ENCODE measurements at places on chromosomes 1 and 21.

DNA sequence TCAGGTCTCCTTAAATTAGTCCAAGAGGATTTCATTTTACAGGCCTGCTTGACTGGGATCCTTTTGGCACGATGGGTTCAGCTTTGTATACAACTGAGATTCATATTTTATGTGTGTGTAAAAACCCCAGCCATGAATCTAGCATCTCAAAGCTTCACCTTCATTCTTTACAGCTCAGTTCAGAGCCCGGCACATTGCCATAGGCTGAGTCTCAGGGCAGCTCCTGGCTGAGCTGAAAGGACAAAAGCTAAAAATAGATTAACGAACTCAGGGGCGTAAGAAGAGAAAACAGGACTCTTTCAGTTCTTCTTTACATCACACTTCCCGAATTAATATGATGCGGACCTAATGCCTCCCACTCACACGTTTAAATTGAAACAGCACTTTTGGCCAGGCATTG, 262.8 kb upstream of the PBX1 start:
- DNase-seq: no peak

- no peak for DNase-seq
Measured at GRCh38 chr1:43207229-43207853, 35.2 kb downstream of the CFAP57 start.

DNA sequence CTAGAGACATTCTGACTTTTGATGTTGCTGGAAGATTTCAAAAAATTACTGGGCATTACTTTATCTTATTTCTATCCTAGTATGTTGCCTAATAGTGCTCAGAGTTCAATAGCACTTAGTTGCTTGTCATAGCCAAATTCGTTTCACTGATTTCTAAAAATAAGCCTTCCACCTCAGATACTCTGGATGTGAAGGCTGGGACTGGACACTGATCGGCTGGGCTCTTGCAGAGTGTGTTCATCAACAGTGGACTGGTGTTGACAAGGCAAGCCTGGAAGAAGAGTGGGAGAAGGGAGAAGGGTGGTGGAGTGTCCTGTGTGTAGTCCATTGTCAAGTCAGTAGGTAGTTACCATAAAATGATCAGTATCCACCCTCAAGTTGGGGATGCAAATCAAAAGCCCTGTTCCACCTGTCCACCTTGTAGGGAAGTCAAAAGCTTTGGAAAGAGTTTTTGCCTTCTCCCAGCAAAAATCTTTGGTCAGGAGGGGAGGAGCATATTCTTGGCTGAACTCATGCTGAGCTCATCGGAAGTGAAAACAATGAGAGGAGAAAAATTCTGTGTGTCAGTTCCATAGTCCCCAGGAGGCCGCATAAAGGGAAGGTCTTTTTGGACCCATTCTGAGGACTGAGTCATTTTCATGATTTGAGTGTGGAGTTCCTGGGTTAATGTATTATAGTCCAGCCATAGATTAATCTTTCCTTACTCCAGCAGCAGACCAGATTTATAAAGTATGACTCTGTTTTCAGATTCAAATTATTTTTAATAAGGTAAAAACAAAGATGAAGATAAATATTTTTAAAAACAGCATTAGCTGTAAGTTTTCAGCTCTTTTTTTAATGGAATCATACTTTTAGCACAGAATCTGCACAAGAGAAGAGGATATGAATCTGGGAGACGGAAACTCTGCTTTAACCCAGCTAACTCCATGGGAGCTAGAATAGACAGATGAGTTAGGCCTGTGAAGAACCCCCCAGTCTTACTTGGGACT, 99.5 kb upstream of the BMP8A start:
- DNase-seq: no peak

GRCh38 chr1:38133304-38133703, 86.7 kb upstream of the POU3F1 start:
- DNase-seq: no peak

GRCh38 chr1:67561704-67562113, 123.3 kb upstream of the GADD45A start:
- peak; percentile 15 for DNase-seq

- no peak for DNase-seq
Measured at GRCh38 chr1:181179987-181180365, 91.5 kb downstream of the IER5 start.

DNA sequence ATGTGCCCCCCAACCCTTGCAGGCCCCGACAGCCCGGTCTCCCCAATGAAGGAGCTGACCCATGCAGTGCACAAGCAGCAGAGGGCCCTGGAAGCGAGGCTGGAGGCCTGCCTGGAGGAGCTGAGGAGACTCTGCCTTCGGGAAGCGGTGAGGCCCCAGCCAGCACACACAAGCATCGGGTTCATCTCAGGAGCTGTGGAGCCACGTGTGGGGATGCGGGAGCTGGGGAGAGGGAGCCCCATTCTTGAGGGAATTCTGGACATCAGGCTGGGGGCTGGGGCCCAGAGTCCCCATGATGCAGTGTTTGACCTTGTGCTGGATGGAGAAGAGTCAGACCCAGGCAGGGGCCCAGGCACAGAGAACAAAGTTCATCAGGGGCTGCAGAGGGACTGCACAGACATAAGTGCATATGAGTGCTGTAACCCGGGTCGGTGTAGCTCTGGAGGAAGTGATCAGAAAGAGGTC, 4.8 kb downstream of the INAVA start:
- no peak for DNase-seq

GRCh38 chr1:48266576-48266975, 44.1 kb downstream of the SLC5A9 start:
- no peak for DNase-seq

DNA sequence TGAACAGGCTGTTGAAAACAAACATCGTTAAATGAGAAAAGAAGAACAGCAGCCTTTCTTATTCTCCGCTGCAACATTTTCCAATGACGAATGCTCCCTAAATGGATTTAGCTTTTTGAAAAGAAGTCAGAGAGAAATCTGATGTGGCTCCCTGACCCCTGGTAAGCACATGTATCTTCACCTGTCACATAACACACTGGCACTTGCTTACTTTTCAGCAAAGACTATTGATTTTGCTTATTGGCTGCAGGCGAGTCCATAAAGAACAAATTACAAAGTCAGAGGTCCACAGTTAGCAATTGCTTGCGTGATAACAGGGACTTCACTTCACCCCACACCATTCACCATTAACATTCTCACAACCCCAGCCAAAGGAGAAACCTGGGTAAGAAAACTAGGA, 362.8 kb downstream of the GPATCH2 start:
- no peak for DNase-seq

GRCh38 chr1:150561974-150562445, 12.8 kb downstream of the ADAMTSL4 start:
- DNase-seq: peak; percentile 72

DNA sequence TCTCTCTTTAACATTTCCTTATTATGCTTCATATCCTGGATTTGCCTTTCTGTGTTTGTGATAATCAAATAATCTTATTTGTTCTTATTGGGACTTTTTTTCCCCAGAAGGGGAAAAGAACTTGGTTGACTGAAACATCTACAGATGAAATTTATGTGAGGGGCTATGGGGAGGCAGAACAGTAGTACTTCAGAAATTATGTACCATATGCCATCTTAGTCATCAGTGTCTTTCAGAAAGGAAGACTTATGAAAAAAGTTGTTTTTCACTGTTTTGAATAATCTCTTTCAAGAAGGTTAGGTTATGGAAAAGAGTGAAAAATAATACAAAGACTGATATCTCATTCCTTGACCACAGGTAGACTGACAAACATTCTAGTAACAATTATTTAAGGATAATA, 30.2 kb upstream of the TRAF5 start:
- DNase-seq: no peak

DNA sequence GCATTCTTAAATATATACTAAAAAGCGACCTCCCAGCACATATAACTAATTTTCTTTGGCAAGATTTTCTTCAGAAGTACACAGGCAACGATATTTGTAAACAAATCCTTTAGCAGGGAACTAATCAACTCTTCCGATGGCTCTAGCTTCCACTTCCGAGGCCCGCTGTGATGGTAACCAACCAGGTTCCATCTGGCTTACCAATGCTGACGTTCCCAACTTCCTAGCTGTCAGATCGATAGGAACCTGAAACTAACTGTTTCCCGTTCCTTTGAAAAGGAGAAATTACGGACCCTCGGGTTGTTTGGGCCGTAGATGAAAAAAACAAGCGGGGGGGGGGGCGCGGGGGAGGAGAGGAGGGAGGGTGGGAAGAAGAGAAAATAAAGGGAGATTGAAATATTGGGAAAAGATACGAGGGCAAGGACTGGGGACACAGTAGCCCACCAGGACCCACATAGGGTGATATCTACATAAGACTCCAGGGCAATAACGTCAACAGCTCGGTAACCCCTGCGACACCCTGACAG, 513 bp downstream of the GTF2B start:
- DNase-seq: no peak

DNA sequence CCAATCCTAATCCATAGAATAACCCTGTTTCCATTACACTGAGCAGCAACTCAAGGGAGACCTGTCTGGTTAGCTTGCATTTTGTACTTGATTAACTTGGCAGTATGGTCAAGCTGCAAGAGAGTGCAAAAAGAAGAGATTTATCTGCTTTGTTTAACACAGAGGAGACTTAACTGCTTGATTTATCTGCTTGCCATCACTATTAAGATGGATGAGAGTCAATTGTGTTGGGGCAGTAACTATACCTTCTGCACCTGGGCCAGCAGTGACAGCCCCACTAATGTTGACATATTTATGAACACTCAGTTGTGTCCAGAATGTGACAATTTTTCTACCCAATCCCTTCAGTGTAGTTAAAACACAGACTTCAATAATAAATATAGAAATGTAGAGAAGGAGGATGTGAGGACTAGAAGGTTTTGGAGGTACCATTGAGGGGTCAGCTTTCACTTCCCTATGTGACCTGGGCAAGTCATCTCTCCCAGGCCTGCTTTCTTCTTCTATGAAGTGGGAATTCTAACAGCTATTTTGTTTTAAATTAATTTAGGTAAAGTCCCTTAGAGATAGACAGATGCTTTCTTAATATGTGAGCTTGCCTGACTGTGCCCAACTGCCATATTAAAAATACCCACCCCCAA, 159.1 kb upstream of the KCNK2 start:
- DNase-seq: no peak

- DNase-seq: no peak
Measured at GRCh38 chr1:160558660-160559380, 20.5 kb downstream of the CD84 start.

- DNase-seq: no peak
Measured at GRCh38 chr1:202248861-202249260, 55.3 kb downstream of the LGR6 start.

DNA sequence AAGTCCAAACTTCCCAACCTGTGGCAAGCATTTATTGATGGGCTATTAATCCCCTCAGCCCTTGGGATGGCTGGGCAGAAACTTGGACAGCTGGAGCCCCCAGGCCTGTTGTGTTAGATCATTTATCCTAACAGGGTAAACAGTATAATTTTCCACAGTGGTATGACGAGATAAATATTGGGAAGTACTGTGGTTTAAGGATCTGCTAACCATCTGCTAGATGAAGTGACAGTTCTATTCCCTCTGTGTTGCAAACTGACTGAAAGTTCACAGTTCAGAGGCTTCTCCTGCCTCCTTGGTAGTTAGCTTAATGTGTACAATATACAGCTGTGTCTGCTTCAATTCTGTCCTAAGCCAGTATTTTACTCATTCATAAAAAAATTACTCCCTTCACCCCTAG, 127.5 kb upstream of the CHODL start:
- no peak for DNase-seq

DNA sequence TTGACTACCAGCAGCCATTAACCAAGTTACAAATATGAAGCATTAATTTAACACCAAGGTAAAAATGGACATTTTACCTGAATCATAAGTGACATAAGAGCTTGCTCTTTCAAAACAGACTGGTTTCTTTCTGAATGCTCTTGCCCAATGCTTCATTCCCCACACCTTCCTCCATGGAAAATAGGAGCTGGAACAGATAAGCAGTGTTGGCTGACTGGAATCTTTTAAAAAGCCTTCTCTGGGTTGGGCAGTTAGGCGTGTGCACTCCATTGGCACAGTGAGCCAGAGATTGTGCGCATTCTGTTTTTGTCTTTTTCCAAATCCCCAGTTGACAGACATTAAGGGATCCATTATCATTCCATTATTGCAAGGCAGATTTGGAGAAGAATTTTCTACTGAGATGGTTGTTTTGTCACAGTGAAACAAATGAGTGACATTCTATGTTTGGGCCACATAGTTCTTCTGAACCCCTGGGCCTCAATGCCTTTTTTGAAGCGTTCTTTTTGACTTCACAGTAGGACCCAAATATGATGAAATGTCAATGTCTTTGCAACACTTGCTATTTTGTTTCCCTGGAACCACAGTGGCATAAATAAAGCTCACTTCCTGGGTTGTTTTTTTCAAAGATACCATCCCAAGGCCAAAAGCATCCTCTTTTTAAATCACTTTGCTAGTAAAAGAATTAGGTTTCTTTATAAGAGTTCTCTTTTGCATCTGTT, 32.3 kb downstream of the LRRC8B start:
- DNase-seq: no peak

DNA sequence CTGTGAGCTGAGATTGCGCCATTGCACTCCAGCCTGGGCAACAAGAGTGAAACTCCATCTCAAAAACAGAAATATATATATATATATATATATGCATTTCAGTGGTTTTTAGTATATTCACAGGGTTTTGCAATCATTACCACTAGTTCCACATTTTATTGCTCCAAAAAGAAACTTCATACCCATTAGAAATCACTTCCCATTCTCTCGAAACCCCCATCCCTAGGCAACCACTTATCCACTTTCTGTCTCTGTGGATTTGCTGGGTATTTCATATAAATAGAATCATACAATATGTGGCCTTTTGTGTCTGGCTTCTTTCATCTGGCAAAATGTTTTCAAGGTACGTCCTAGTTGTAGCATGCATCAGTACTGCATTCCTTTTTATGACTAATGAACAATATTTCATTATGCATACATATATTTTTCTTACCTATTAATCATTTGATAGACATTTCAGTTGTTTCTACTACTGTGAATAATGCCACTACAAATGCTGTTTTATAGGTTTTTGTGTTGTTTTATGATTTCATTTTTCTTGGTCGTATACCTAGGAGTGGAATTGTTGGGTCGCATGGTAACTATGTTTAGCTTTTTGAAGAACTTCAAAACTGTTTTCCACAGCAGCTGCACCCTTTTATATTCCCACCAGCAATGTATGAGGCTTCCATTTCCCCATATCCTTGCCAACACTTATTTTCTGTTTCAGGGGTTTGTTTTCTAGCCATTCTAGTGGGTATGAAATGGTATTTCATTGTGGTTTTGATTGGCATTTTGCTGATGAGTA, 95.9 kb downstream of the PHTF1 start:
- no peak for DNase-seq

DNA sequence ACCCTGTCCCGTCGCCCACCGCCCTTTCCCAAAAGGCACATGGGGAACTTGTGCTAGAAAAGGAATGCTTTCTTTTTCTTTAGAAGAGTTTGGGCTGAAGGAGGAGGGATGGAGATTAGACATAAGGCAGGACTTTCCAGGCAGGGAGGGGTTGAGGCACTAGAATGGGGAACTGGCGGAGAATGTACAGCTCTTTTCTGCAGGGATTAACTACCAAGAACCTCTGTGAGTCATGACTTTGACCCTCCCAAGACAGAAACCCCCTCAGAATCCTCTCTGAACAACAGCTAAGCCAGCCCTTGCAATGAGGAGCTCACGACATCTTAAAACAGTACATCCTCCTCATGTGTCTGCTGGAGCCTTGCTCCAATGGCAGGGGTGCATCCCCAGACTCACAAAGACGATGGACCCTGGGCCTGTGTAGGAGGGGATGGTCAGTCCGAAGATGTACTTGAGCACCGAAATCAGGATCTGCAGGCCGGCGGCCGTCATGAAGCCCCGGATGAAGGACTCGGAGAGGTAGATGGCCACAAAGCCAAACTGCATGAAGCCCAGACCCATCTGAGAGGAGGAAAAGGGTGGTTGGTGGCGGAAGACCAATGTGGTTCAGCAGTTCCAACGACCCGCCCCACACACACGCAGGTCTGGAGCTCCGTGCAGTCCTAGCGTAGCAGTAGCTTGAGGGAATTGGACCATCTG, 13.6 kb downstream of the SLC26A9 start:
- no peak for DNase-seq

All from KG1 (cell line).